Fibroblast of skin of back (primary cell): ENCODE measurements at places on chromosomes 3 and 15.
A peak's percentile ranks its signal among the peaks of the same experiment; 100 is the strongest.

GRCh38 chr15:67892559-67893377, 52.9 kb upstream of the RNU6-1 start:
- DNase-seq, result no peak

DNA sequence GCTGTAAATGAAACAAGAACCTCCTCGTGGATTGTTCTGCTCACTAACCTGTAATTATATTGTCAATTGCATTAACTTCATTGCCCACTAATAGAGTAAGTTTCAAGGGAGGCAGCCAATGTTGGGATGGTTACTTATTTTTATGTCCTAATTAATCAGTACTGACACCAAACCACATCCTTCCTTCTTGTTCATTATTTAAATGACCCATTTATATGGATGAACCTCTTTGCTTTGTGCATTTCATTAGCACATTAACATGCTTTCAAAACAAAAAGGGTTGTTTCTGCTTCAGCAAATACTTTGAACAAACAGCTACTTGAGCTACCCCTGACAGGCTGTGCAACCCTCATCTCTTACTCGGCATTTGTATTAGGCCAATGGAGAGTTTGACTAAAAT, 374.2 kb downstream of the MECOM start:
- no peak for DNase-seq

DNA sequence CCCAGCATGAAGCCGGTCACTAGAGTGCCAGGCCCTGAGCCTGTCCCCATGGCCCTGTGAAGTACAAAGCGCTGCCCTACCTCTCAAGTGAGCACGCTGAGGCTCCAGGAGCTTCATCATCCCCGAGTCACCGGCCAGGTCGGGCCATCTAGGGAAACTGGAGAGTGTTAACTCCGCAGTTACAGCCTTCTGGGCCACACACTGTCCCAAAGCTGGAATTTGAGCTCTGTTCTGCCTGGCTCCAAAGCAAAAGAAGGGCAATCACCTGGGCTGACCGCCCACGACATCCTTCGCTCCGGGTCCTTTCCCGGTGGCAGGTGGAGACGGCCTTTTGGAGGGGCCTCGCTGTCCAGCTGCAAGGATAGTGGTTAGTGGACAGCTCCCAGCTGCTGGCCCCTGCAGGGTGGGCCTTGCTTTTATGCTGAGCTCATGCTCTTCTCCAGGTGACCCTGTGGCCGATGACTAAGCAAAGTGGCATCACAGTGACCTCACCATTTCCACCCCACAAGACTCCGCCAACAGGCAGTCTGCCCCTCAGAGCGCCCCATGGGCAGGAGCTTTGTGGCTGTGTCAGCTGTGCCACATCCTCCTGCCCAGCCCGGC, 3.5 kb upstream of the MUC4 start:
- DNase-seq, result no peak

GRCh38 chr15:82828075-82828474, 18.6 kb downstream of the WHAMM start:
- no peak for DNase-seq

- peak; percentile 2 for DNase-seq
These were observed 497 bp upstream of the CLASP2 start for GRCh38 chr3:33718595-33718907.
